Tibial nerve (tissue), 4 donors: ENCODE measurements at places on chromosomes 1 and 21.
A peak's percentile ranks its signal among the peaks of the same experiment; 100 is the strongest.

DNA sequence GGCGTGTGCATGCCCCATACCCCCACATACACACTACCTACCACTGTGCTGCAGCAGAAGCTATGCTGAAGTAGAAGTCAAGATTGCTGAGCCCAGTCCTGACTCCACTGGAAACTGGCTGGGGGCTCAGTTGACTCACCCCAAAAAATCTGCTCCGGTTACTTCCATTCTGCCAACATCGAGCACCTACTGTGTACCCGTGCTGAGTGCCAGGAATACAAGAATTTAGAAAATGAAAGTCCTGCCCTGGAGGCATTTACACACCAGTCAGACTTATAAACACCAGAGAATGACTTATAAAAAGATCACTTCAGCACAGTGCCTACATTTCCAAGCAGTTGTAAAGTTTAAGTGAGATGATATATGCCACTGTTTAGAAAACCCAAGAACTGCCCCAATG, 99.1 kb downstream of the NMNAT2 start:
- DNase-seq = no peak

DNA sequence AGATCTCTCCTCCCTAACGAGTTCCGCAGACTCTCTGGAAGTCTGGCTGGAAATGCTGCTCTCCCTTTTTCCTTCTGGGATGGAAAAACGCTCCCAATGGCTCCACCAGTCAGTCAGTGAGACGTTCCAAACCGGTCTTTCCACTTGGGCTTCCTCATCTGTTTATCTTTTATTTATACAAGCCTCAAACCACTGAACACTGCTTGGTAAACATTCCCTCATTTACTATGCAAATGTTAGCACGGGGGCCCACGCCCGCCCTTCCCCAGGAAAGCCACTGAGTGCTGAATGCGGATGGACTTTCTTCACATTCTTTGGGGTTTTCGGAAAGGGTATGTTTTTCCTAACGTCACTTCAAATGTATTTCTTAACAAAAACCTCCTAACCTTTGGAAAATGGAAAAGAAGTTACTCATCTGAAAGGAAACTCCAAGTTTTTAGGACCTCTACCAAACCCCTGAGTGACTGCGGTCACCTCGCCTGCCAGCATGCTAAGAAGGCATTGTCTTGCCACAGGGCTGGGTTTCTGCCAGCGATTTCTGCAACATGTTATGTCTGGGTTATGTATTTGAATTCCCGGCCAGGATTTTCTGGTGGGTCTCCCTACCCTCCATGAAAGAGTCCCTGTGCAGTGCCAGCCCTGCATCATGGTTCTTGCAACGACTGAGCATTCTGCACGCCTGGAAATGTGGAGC, 14.0 kb upstream of the UMODL1 start:
- DNase-seq = no peak

DNA sequence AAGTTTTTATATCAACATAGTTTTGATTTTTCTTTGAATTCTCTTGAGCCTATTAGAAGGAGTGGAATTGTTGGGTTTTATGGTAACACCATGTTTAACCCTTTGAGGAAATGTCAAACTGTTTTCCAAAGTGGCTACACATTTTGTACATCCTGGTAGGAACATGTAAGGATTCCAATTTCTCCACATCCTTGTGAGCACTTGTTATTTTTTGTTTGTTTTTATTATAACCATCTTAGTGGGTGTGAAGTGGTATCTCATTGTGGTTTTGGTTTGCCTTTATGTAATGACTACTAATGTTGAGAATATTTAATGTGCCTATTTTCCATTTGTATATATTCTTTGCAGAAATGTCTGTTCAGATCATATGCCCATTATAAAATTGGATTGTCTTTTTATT, 120.5 kb downstream of the FGGY start:
- no peak for DNase-seq

DNA sequence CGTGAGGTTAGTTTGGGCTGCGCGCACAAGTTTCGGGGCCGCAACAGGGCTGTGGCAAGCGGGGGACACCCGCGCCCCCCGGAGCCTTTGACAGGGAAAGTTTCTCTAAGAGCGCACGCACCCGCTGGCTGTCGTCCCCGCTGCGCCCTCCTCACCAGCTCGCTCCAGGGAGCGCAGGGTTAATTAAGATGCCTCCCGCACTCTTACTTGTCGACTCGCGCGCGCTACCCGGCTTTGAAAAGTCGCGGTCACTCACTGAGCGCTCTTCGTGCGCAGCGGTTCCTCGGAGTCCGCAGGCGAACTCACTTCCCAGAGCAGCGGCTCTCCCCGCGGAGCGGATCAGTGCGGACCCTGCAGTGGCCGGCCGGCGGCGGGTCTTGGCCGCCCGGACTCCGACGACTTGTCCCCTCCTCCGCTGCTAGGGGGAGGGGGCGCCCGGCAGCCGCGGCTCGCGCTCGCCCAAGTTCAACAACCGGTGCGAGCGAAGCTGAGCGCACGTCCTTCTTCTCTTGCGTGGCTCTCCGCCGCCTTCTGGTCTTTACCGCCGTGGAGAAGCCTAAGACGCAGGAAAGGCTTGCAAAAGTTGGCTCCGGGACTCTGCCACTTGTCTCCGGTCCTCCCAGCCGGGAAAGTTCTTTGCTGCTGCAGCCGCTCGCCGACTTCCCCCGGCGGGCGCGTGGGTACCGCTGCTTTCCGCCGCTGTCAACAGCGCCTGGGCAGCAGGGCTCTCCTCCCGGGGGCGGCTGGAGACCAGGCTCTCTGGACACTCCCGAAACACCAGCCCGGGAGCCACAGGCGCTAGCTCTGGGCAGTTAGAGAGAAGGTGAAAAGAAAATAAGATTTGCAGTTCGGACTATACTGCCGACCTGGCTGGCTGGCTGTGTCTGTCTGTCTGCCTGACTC, 506 bp downstream of the JUN start:
- DNase-seq = peak; percentile 45

- no peak for DNase-seq
Measured at GRCh38 chr21:38839328-38840286, 33.9 kb downstream of the ETS2 start.

DNA sequence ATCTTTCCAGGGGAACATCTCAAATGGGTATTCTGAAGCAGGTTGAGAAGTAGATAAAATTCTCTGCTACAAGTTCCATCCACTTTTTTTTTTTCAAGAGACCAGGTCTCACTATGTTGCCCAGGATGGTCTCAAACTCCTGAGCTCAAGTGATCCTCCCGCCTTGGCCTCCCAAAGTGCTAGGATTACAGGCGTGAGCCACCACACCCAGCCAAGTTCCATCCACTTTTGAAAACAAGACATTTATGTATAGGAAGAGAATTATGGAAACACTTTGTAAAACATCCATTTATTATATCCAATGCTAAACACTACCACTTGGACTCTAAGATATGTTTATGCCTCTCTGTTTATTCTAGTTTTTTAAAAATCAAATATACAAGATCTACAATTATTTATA, 13.4 kb downstream of the HNRNPU start:
- DNase-seq = no peak

- no peak for DNase-seq
Measured at GRCh38 chr1:64934115-64934877, 32.1 kb downstream of the JAK1 start.

DNA sequence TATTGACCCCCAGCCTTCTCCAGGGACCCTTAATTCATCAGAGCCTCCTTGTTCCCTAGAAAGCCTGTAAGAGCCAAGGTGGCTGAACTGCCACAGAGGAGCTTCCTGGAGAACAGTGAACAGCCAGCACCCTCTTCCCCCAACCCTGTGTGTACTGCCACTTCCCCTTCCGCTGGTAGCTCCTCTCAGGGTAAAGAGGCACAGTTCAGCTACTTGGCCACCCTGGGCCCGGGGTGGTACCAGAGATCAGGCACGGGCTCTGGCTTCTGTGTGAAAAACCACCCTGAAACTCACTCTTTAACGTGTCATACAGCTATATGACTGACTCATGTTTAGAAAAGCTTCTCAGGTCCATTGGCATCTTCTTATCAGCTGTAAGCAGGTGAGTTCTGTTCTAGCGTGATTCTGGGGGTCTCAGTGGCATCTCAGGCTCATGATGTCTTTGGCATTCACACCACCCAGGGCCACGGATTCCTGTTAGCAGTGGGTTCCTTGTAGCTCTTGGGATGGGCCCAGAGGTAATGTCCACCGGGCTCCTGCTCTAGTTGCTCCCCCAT, 22.4 kb downstream of the ARMH1 start:
- DNase-seq = no peak

DNA sequence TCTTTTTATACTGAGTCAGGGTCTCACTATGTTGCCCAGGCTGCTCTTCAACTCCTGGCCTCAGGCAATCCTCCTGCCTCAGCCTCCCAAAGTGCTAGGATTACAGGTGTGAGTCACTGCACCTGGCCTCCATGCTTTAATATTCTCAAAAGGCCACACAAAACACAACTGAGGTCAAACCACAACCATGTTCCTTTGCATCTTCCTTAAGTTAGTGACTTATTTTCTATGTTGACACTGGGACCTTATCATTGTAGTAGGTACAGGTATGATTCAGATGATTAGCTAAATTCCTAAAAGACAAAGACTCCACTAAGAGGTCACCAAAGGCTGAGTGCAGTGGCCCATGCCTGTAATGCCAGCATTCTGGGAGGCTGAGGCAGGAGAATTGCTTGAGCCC, 131.9 kb upstream of the ATP1B1 start:
- DNase-seq = no peak

DNA sequence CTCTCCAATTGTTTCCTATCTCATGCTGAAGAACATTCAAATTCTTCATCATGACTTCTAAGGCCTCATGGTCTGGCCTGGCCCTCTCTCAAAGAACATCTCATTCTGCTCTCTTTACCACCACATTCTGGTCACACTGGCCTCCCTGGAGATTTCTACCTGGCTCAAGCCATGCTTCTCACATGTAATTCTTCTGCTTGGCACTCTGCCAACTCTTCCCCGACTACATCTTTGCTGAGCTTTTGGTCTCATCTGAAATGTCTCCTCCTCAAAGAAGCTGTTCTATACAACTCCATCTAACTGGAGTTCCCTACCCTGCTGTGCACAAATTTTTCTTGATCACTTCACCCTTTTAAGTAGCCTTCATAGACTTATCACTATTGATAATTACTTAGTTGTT, 1.4 kb upstream of the TBX19 start:
- no peak for DNase-seq

GRCh38 chr1:230087717-230088105, 20.7 kb downstream of the GALNT2 start:
- DNase-seq = no peak

- no peak for DNase-seq
Measured at GRCh38 chr1:59718064-59718988, 96.4 kb upstream of the HOOK1 start.

- no peak for DNase-seq
Measured at GRCh38 chr1:26772687-26773086, 15.1 kb upstream of the PIGV start.

DNA sequence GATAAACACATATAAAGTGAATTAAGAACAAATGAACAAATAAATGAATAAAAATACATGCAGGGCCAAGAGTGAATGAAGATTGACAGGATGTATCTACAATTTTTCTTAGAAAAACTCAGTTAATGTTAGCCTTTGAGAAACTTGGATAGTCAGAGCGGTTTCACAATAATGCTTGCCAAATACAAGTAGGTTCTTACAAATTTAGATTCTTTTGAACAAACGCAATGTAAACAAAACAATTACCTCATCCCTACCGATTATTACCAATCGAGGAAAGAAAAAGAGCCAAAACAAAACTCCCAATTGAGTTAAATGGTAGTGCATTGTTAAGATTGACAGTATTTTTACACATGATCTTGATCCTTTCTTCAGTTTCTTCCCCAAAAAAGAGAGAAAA, 176.9 kb upstream of the DEPDC1 start:
- DNase-seq = no peak

DNA sequence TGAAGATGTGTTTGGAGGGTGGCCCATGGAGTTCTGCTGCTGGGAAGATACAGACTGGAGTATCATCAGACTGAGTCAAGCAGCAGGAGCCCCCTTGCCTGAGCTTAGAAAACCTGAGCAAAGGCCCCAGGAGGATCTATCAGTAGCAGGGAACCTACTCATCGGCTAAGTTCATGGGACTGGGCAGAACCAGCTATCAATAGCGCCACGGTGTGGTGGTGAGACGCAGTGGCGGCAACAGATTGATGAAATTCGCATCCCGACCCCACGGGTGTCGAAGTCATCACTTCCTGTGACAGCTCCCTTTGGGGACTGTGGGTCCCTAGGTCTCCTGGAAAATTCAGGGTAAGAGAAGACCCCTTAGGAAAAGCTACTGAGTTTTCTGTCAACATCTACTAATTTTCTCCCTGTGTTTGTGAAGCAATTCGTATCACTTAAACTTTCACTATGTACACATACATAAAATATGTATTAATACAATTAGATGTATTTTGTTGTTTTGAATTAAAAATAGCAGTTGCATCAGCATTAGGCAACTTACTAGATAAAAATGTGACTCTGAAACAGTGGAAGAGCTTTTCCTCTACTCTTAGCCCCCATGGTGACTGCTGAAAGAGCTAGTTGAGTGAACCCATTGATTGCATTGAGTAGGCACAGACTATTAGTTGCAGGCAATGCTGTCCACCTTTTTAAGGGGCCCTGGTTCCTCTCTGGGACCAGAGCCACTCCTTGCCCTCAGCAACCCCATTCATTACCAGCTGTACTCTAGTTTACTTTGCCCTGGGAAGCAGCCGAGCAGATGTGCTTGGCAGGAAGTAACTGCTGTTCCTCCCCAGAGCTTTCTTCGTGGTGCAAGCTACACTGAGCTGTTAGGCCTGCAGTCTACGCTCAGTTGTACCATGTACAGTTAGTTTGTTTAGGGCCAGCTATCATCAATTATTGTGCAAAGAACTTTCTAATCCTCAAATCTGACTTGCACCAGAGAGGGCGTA, 7.3 kb upstream of the CACNA1S start:
- peak; percentile 26 for DNase-seq

- no peak for DNase-seq
Measured at GRCh38 chr1:2046953-2047748, 3.1 kb upstream of the PRKCZ start.

- DNase-seq = no peak
Measured at GRCh38 chr1:181353526-181353925, 129.8 kb upstream of the CACNA1E start.

GRCh38 chr1:167469280-167469965, 48.9 kb downstream of the CD247 start:
- DNase-seq = no peak

- DNase-seq = no peak
Measured at GRCh38 chr1:174005032-174005431, 17.1 kb downstream of the RC3H1 start.

- no peak for DNase-seq
Measured at GRCh38 chr1:9062846-9063245, 6.6 kb downstream of the SLC2A5 start.

GRCh38 chr1:210937846-210938245, 196.1 kb downstream of the KCNH1 start:
- DNase-seq = no peak

- no peak for DNase-seq
Measured at GRCh38 chr1:94731891-94732290, 88.3 kb upstream of the SLC44A3 start.

- DNase-seq = no peak
Measured at GRCh38 chr1:44853201-44853600, 10.1 kb upstream of the PTCH2 start.

GRCh38 chr1:69077633-69078032, 490.1 kb upstream of the LRRC7 start:
- DNase-seq = no peak

GRCh38 chr1:12661606-12662219, 17.8 kb downstream of the AADACL4 start:
- no peak for DNase-seq

GRCh38 chr1:211174375-211174774, 40.4 kb upstream of the KCNH1 start:
- DNase-seq = no peak

GRCh38 chr1:226814751-226815537, 55.5 kb upstream of the PSEN2 start:
- no peak for DNase-seq

- DNase-seq = no peak
Measured at GRCh38 chr21:43323244-43324005, 103.5 kb downstream of the SIK1 start.

- DNase-seq = no peak
Measured at GRCh38 chr1:243708210-243708609, 141.8 kb downstream of the AKT3 start.
